ELF-1 (cell line): ENCODE measurements at places on chromosomes 13 and 19.

DNA sequence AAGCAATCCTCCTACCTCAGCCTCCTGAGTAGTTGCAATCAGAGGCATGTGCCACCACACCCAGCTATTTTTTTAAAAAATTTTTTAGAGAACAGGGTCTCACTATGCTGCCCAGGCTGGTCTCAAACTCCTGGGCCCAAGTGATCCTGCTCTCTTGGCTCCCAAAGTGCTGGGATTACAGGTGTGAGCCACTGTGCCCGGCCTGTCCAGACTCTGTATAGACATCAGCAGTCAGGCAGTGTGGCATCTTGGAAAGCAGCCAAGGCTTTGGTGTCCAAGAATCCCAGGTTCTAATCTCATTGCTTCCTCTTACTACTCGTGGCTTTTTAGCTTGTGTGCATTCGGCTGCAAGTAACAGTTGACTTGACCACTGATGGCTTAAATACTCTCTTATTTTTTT is 43.4 kb downstream of the BICRA start:
- DNase-seq, result no peak

GRCh38 chr19:558770-559439 is 13.5 kb upstream of the BSG start:
- DNase-seq, result peak; percentile 92

GRCh38 chr19:38337360-38337653 is 1.7 kb downstream of the CATSPERG start:
- DNase-seq, result no peak

GRCh38 chr19:4939466-4939865 is 29.4 kb upstream of the KDM4B start:
- DNase-seq, result no peak

DNA sequence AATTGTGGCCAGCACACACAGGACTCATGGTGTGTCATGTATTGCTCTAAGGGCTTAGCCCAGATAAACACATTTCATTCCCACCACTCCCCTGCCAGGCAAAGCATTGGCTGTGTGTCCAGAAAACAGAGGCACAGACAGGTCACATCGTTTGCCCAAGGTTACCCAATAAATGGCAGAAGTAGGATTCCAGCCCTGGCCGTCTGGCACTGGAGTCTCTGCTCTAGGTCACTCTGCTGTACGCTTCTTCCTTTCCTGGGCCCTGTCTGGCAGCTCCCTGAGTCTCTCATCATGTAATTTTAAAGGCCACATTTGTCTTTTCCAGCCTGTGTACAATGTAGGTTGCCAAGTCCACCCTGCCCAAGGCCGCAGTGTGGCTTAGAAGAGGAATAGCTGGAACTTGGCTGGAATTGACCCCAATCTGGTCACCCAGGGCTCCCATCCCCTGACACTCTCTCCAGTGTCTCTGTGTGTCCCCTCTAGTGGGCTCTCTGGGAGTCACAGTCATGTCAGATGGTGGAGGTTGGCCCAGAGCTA is 264.5 kb upstream of the TSHZ3 start:
- no peak for DNase-seq

DNA sequence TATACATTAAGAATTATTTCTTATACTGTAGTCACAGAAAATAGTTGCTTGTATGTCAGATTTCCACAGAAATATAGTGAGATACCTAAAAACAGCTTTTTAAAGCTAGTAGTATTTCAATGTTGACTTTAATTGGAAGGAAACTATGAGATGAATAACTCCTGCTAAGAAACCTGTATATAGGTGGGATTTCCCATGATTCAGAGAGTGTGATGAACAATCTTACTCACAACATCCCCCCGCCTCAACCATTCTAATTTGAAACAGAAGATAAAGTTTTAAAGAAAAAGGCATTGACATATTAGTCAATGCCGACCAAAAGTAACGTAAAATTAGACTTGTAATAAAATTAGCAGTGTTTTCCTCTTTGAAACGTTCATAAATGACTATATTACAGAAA is 1.4 kb upstream of the MIR17HG start:
- no peak for DNase-seq
